ENCODE measurements at places on chromosomes 6 and 20.

DNA sequence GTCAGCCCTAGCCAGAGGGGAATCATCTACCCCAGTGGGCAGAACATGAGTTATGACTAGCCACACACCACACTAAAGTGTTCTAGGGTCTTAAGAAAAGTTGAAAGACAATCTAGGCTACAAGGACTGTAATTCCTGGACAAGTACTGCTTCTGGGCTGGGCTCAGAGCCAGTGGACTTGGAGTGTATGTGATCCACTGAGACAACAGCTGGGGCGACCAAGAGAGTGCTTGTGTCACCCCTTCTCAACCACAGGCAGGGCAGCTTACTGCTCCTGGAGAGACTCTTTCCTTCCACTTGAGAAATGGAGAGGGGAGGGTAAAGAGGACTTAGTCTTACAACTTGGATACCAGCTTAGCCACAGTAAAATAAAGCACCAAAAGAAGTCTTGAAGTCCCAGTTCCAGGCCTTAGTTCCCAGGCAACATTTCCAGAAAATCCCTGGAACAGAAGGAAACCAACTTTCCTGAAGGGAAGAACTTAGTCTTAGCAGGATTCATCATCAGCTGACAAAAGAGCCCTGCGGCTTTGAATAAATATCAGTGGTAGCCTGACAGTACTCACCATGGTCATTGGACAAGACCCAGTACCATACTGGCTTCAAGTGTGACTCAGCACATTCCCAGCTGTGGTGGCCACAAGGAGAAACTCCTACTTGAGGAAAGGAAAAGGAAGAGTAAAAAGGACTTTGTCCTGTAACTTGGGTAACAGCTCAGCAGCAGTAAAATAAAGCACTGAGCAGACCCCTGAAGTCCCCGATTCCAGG, 355.1 kb upstream of the ADGRB3 start:
- DNase-seq = no peak

GRCh38 chr6:16512544-16513290, 248.5 kb downstream of the ATXN1 start:
- DNase-seq = no peak

DNA sequence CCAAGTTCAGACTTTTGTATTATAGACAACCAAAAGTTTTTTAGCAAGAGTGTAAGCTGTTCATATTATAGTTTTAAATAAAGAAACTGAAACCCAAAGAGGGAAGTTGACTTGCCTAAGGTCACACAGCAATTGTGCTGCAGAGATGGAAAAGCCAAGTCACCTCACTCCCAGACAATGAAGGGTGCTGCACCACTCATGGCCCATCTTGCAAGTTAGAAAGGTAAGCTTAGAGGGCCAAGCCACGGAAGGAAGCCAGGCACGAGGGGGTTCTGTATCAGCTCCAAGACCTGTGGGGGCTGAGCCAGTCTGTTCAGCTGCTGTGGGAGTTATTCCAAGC, 860 bp downstream of the DEFB124 start:
- no peak for DNase-seq

- peak; percentile 52 for DNase-seq
Observed at GRCh38 chr20:33229843-33230242, 6.0 kb upstream of the BPIFA1 start.
